ENCODE measurements at places on chromosomes 2 and 18.
A peak's percentile ranks its signal among the peaks of the same experiment; 100 is the strongest.

DNA sequence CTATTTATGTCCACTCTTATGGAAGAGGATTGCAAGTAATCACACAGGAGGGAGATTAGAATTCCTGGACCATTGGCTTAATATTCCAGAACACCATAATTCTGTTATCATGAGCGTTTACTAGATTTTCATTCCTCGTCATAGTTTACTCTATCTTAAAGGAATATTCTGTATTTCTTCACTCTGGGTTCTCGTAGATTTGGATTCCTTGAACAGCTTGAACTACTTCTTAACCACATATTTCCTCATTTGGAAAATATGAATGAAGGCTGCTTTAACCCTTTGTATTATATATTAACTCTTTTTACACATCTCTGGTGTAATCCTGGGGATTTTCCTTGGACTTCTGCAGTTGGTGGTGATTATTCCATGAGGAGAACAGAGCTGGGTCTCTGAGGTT, 46.3 kb upstream of the CCBE1 start:
- DNase-seq = no peak

DNA sequence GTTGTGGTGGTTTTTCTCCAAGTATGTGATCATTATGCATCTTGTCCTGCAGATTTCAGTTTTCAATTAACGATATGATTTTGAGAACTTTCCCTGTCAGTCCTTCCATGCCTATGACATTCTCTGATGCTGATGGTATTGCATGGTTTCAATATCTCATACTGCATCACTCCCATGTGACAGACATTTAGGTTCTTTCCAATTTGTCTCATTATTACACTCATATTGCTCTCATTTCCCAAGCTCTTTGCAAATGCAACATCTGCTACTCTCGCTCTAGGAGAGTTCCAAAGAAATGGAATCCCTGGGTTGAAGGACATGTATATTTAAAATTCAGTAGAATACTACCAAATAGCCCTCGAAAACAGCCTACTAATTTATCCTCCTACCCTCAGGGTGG, 125.5 kb downstream of the MARCHF4 start:
- no peak for DNase-seq

GRCh38 chr2:120787822-120788700, 52.4 kb downstream of the GLI2 start:
- no peak for DNase-seq

- no peak for DNase-seq
These were observed 165.4 kb downstream of the RBM43 start for GRCh38 chr2:151096235-151096634.

DNA sequence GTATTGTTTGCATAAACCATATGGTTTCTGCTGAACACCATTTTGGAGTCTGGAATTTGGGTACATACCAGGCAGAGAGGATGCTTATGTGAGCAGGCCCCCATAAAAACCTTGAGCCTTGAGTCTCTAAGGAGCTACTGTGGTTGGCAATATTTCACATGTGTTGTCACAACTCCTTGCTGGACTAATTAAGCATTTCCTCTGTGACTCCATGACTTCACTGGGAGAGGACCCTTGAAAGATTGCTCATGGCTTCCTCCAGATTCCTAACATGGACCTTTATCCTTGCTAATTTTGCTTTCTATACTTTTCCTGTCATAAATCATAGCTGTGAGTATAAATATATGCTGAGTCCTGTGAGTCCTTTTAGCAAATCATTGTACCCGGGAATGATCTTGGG, 7.6 kb upstream of the COQ10B start:
- no peak for DNase-seq

DNA sequence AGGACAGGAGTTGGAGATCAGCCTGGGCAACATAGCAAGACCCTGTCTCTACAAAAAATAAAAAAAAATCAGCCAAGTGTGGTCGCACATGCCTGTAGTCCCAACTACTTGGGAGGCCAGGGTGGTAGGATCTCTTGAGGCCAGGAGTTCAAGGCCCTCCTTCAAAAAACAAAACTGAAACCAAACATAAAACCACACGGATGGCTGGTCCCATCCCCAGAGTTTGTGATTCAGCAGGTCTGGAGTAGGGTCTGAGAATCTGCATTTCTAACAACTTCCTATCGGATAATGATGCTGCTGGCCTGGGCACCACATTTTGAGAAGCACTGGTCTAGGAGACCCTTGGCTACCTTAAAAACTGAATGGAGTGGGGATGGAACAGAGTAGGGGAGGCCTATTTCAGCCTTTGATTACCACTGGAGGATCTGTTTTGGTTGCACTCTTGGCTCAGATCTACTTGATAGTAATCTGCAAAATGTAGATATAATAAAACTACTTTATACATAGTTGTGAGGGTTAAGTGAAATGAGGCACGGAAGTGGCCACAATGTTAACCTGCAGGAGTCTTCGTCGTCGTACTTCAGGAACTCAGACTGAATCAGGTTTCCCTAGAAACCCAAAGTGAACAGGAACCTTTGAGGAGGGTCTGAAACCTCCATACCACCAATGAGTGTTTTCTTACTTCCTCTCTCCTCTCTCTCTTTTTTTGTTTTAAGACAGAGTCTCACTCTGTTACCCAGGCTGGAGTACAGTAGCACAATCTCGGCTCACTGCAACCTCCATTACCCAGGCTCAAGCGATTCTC, 25.5 kb upstream of the NFE2L2 start:
- DNase-seq = peak; percentile 34

DNA sequence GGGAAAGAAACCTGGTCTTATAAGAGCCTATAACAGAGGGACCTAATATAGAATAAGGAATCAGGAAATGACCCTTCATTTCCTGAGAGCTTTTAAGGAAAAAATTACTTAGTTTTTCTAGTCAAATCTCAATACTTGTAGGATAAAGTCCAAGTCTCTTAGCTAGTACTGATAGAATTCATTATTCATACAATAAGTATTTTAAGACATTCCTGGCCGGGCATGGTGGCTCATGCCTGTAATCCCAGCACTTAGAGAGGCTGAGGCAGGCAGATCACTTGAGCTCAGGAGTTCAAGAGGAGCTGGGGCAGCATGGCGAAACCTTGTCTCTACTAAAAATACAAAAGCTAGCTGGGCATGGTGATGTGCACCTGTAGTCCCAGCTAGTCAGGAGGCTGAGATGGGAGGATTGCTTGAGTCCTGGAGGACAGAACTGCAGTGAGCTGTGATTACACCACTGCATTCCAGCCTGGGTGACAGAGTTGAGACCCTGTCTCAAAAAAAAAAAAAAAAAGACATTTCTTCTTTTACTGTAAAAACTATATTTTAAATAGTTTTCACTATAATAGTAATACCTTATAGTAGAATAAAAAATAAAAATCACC, 3.2 kb downstream of the RAB3GAP1 start:
- DNase-seq = no peak

DNA sequence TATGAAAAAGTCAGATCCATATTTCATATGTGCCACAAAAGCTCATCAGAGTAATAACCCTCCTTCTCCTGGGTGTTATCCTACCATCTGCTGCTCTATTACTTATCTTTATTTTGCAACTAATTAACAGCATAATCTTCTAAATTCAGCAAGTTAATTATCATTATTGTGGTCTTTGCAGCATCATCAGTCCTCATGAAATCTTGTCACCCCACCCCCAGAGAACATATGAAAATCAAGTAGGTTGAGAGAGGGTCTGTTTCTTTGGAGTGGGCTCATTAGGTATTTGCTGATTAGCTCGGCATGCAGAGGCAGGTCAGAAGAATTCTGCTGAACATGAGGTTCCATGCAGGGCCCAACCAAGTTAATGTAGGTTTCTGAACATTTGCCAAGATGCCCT, 64.8 kb downstream of the ATF2 start:
- DNase-seq = no peak

- DNase-seq = no peak
These were observed 47.3 kb downstream of the RFTN2 start for GRCh38 chr2:197628043-197628500.

- no peak for DNase-seq
These were observed 70.0 kb downstream of the FIGN start for GRCh38 chr2:163665817-163666216.

DNA sequence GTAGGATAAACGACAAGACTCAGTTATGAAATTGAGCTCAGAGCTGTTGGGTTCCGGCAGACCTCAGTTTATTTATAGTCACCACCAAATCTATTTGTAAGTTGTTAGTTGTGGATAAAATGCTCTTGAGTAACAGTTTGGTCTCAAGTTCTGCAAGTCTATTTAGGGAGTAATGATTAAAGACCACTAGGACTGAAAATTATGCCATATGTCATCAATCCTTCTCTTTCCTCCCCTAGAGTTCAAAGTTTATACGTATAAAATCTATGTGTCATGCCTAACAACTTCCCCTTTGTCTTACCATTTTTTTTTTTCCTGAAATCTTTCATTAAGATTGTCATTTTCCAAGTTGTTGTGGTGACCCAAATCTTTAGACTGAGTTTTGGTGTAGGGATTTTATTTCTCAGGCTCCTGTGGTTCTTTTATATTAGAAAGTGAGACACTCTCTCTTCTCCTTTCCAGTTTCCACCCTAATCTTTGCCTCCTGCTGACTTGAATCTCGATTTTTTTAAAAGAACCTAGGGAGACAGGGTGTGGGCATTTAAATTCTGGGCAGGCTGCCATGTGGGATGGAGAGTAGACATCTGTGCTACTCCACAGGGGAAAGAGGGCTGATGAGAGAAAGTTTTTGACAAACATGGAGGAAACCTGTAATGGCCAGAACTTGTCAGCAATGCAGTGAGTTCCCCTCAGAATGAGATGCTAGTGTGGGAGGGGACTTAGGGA, 51.0 kb downstream of the LAMA3 start:
- DNase-seq = no peak

GRCh38 chr2:106130251-106130998, 63.7 kb downstream of the UXS1 start:
- no peak for DNase-seq

- no peak for DNase-seq
These were observed 56.5 kb upstream of the CYRIA start for GRCh38 chr2:16722126-16722525.

DNA sequence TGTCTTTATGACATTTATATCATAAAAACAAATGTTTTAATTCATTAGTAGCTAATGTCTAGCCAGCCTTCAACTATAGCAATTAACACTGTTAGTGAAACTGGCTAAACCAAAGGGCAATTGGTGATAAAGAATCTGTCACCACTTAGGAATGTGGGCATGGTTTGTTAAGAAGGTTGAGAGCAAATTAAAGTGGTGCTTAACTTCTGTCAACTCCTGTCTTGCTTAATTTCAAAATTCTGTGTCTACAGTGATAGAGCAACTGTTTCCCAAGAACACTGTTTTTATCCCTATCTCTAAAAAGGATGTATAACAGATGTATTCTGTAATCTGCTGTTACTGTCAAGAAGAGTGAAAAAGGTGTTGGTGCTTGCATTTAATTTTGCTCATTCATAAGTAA, 36.5 kb downstream of the CFAP36 start:
- DNase-seq = no peak

DNA sequence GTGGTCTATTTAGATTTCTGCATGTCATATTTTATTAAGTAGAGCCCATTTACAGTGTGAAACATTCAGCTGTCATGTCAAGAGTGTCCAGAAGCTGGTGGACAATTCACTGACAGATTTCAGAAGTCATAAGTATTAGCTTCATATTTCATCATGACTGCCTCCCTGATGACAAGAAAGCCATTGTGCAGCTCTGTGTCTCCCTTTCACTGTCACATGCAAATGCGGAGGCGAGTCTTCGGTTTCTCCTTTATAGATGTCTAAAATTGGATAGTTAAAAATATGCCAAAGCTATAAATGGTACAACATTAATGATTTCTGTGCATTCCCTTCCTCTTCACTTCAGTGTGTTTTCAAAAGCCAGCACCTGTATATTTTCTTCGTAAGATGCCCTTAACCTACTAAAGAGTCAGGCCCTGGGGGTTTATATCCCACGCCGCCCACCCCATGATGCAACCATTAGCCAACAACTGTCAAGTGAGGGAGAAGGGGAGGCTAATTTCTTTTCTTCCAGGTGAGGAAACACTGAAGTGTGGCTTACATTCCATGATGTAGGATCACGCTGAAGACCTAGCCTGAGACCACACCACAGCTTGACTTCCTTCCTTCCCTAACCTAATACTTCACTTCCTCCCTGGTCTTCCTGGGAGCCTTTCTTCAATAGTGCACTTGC, 99.6 kb upstream of the DDX18 start:
- no peak for DNase-seq

- DNase-seq = no peak
These were observed 31.1 kb upstream of the ACTR3 start for GRCh38 chr2:113858764-113859163.

DNA sequence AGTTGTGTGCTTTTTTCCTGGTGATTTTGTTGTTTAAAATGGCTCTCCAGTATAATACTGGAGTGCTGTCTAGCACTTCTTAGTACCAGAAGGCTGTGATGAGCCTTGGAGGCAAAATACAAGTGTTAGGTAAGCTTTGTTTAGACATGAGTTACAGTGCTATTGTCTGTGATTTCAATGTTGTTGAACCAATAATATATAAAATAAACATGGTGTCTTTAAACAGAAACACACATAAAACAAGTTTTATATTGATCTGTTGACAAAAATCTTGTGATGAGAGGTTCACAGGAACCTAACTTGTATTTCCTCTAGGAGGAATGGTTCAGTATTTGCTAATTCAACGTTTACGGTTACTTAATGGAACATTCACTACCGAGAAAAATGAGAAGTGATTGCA, 5.0 kb upstream of the FAM171B start:
- no peak for DNase-seq

DNA sequence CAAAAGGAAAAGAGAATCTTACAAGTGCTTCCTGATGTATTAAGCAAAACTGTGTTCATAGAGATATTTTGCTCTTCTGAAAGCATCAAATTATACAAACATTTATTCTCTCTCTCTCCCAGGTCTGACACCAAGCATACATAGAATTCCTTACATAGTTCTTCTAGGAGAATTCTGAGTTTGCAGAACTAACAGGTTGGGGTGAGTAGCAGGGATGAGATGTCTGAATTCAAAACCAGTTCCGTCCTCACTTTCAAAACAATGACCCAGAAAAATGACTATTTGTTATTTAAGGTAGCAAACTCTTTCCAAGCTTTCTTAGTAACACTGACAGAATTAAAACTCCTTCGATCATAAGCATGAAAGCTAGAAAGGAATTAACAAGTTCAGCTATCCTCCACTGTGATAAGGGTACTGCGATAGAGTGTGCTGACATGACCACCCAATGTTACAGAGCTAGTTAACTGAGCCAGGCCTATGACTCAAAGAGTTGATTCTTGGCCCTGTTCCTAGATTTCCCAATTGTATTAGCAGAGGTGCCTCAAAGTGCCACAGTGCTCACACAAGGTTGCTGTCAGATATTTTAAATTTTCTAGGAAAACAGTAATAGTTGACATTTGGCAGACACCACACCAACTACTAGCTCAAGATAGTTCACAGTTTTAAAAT, 85.8 kb upstream of the SETBP1 start:
- DNase-seq = no peak

- DNase-seq = no peak
These were observed 227.5 kb downstream of the GULP1 start for GRCh38 chr2:188519136-188519535.

GRCh38 chr2:2846332-2847208, 515.5 kb upstream of the MYT1L start:
- DNase-seq = no peak

DNA sequence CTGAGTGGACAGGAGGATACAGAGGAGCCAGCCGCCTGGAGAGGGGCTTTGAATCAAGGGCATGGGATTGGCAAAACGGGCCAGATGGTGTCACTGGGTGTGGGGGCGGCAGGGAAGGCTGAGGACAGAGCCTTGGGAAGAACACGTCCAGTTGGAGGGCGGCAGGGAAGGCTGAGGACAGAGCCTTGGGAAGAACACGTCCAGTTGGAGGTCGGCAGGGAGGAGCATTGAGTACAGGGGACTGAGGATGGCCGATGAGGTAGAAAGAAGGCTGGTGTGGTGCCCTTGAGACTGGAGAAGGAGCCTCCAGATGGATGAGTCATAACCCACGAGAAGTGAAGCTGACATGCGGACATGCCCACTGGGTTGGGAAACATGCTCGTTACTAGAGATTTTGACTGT, 4.5 kb downstream of the HES6 start:
- peak; percentile 7 for DNase-seq

All from B cell (primary cell).